Astrocyte of the spinal cord (primary cell): ENCODE measurements at places on chromosomes 5 and 9.
A peak's percentile ranks its signal among the peaks of the same experiment; 100 is the strongest.

DNA sequence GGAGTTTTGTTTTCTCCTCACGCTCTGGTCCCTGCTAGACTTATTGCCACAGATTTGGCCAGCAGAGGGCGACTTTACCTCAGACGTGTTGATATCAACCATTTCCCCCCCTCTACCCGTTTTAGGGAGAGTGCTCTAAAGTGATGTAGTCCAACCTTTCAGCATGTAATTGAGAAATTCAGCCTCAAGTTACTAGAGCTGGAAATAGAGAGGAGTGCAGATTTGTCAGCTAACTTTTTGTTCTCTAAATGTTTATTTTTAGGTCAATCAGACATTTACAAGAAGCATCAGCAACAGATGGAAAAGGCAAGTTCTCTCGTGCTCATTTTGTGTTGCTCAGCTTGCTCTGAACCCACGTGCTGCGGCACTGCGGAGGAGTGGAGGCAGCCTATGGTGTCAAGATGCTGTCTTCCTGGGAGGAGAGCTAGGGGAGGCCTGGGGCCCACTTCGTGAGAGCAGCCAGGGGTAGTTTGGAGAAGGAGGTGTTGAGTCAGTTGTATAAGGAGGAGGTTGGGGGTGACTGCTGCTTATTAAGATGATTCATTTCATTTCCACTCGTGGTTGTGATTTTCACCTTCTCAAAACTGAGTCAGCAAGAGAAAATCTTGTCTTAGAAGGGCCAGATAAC, 53.6 kb downstream of the GPR107 start:
- peak; percentile 82 for DNase-seq

DNA sequence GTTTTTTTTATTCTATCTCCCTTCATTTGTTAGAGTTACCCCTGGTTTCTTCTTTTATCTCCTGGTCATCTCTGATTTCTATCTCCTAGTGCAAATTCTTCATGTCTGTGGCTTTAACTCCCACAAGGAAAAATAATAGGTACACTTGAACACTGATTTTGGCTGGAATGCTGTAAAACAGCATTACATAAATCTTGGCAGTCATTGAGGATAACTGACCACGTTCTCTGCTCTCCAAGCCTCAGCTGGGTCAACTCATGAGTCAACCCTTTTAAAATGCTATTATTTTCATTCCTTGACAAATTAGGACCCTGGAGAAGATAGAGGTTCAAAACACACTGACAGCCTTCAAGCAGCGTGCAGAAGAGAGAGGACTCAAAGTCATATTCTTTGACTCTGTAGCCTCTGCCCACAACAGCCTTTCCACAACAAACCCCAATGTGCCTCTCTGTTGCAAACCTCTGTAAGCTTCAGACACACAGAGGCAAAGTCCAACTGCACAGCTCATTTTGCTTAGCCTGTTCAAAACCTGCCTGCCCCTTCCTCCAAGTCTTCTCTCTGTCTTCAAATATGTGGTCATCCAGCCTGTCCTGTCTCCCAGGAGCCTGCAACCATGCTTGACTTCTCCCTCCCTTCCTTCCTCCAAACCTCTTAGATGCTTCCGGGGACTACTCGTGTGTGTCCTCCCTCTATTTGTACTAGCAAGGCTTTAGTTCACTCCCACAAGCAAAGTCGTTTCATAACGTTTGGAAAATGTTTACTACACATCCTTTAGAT, 398.4 kb downstream of the MED10 start:
- DNase-seq, result no peak

GRCh38 chr5:57298985-57299491, 125.2 kb downstream of the GPBP1 start:
- DNase-seq, result peak; percentile 91

- no peak for DNase-seq
Measured at GRCh38 chr5:59180515-59180914, 597.6 kb downstream of the RAB3C start.

- no peak for DNase-seq
Measured at GRCh38 chr5:129244478-129244877, 149.9 kb downstream of the ISOC1 start.

- no peak for DNase-seq
Measured at GRCh38 chr5:116439905-116440304, 134.7 kb downstream of the SEMA6A start.

DNA sequence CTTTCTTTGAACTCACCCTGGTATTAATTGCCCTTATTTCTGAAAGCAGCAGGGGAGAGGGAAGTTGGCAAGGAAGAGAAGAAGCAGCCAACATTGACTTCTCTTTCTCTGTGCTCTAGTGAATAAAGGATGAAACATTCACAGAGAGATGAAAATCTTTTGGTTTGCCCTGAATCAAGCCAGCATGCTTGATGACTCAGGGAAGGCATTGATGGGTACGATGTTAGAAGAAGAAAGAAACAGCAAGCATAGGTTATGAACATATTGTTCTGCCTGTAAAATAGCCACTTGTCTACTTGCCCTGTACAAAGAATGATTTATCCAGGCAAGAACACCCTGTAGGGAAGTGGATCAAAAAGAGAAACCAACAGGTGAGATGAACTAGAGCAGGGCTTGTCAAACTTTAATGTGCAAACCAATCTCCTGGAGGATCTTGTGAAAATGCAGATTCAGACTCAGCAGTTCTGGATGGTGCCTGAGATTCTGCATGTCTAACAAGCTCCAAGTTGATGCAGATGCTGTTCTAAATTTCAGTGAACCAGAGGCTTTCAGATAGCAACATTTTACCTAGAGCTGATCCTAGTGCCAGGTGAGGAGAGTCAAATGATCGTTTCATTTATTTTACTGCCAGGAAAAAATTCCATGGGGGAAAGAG, 586.6 kb upstream of the TLE4 start:
- peak; percentile 60 for DNase-seq

- peak; percentile 19 for DNase-seq
Measured at GRCh38 chr5:27494887-27495286, 456.5 kb upstream of the CDH9 start.

DNA sequence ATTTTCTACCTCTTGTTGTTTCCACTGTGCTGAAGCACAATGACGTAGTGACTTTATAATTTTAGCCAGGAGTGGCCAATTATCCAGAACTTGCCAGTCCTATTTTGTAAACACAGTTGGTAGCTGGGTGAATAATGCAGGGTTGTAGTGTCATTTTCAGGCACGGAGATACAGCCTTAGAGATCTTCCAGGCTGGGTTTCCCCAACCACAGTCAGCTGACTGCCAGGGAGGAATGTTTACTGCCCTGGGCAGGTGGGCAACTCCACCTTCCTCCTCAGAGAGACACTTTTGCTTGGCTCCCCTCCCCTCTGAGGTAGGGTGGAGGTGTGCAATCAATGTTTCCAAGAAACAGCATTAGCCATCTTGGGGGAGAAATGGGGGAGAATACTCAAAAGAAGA, 228.1 kb upstream of the NR4A3 start:
- no peak for DNase-seq
